ENCODE measurements at places on chromosomes 2 and 18.

- no peak for DNase-seq
Measured at GRCh38 chr2:52113338-52113737, 1081.4 kb upstream of the NRXN1 start.

DNA sequence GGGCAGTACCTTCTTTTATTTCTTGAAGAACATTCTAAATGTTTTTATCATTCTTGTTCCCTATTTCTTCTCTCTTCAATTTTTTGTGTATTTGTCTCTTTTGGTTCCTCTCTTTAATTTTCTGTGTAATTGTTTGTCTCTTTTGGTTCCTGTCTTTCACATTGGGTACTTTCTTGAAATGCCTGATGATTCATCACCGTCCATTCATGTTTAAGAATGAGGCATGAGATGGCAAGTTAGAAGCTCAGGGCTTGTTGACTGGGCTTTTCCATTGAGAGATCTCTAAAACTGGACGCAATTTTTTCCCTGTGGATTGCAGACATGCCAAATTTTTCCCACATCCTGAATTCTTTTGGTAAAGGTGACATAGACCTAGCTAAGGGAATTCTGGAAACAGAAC is 33.7 kb upstream of the IL1R2 start:
- DNase-seq = no peak

GRCh38 chr18:27185897-27186296 is 789 bp upstream of the CHST9 start:
- DNase-seq = no peak

- no peak for DNase-seq
Measured at GRCh38 chr2:228689053-228689452, 507.6 kb upstream of the SPHKAP start.

- no peak for DNase-seq
Measured at GRCh38 chr18:42471885-42472284, 516.9 kb downstream of the PIK3C3 start.

GRCh38 chr2:130252880-130253645 is 54.8 kb upstream of the TUBA3E start:
- no peak for DNase-seq

DNA sequence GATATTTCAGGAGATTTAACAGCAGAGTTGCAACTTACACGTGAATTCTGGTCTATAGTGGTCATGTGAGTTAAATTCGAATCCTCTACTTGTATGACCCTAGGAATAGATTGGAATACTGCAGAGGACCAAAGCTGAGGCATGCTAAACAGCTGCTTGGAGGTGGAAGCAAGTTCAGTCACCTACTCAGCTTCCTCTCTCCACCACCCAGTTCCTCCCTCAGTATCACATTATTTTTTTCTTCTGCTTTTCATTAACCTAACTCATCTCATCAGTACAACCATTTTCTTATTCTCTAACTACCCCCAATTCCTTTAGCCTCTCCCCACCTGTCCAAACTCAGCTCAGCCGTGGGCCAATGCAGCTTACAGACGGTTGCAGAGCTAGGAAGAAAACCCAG is 385.5 kb downstream of the SETBP1 start:
- no peak for DNase-seq

DNA sequence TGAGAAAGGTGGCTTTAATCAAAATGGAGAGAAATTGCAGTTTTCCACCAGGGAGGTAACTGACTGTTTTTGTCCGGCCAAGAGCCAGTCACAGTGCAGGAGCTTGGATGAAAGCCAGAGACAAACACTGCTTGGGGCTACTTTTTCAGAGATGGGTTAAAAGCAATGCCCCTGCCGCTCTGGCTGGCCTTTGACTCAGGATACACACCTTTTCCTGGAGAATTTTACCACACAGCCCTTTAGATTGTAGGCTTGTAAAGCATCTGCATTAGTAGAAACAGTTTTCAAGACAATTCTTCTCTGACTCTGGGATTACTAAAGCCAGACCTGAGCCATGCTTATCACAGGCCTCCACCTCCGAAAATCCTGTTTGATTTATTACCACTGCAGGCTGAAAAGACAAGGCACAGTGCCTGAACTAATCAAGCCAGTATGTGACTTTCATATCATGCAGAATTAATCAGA is 79.7 kb downstream of the CCBE1 start:
- DNase-seq = no peak

DNA sequence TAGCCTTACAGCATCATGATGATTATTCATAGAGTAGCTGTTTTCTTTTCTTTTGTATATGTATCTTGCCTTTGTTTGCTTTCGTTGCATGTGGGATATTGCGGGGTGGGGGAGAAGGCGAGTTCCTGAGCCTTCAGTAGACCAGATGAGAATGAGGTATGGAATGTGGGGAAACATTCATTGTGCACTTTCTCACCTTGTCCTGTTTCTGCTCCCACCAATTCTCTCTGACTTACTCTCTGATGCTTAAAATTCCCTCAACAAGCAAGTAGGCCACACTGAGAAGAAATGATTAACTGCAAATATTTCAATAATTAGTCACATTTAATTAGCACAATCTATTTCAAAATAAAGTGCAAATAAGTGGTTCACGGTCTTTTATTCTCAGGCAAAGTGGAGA is 31.0 kb downstream of the GKN2 start:
- DNase-seq = no peak

DNA sequence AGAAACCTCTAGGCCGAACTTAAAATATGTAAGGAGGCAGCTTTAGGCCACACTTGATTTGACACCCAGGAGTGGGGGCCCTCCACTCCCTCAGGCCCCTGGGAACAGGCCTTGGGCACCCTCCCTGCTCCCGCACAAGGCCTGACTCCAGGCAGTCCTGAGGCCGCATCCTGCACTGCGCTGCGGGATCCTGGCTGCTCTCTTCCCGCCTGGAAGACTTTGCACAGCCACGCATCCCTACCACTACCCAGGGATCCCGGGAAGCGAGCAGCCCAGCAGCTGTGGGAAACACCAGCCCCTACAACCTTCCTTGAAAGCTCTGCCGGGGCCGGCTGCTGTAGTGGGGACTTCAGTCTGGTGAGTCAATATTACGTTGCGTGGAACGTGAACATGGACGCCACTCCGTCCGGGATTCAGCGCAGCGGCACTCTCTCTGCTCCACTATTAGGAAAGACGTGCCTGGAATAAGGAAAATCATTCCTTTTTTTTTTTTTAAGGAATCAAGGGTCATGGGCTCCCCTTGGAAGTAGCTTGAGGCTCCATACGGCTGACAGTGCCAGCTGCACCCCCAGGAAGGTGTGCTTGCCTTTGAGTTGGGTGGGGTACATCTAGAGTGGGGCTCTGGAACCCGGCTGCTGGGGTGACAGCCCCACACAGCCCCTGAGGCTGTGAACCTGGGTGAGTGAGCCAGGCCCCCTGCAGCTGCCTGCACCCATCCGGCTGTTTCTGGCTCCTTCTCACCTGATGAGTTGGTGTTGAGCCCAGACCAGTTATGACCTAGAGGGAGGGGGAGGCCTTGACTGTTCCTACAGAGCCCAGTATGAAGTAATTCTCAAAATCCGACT is 119.2 kb upstream of the TMEM18 start:
- no peak for DNase-seq

DNA sequence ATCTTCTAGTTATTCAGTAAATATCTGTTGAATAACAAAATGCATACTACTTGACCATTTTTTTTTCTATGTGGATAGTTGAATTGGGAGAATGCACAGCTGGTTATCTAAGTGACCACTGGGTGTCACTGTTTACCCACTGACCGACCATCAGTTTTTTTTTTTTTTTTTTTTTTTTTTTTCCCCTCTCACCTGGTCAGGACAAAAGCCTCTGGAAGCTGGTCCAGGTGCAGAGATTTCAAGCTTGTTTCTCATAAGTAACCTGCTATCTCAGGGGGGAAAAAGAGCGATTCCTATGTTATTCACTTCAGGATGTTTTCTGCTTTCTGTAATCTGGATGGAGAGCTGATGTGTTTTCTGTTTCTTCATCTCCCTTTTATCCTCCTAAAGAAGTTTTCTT is 256.0 kb downstream of the DCDC2C start:
- no peak for DNase-seq

DNA sequence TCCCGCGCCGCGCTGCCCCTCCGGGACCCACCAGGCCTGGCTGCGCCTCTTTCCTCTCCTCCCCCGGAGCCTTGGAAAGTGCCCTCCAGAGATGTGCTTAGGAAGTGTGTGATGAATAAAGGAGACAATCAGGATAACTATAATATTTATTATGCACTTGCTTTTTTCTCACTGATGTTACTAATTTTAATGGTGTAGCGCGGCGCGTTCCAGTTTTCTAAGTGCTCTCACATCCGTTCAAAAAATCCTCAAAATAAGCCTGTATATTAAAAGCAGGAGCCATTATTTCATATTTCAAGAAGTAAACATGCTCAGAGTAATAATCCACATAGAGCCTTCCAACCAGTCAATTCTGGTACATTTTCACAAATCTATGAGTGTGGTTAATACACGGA is 941 bp upstream of the MPPE1 start:
- DNase-seq = peak; percentile 16

- DNase-seq = no peak
Measured at GRCh38 chr2:109347626-109348025, 218.6 kb downstream of the SH3RF3 start.

DNA sequence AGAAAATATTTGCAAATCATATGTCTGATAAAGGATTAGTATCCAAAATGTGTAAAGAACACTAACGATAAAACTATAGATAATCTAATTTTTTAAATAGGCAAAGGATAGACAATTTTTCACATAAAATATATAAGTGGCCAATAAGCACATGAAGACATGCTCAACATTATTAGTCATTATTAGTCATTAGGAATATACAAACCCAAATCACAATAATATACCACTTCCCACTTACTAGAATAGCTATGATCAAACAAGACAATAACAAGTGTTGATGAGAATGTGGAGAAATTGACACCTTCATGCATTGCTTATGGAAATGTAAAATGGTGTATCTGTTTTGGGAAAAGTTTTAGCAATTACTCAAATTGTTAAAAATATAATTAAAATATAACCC is 12.6 kb upstream of the MAP2 start:
- no peak for DNase-seq

DNA sequence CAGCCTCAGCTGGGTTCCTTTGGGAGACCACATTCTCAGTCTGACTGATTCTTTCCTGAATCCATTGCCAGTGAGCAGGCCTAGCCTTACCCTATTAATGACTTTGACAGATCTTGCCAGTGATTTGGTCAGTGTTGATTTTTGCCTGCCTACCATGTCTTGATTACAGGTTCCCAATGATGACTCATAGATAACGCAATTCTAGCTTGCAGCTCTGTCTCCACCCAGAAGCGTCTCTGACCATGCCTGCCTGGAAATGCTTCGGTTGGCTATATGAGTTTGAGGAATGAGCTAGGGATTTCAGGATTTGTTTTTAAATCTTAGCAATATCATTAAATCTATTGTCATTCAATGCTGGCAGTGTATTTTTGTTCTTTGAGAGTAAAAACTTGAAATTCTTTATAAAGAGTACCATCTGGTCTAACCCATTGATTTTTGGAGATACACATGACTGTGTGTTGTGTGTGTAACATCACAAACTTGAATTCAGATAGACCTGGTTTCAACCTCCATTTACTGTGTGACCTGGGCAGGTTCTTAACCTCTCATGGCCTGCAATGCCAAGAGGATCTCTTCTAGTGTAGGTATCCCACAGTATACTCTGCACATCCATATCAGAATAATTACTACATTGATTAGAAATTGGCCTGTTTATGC is 57.0 kb downstream of the CCDC150 start:
- DNase-seq = no peak

DNA sequence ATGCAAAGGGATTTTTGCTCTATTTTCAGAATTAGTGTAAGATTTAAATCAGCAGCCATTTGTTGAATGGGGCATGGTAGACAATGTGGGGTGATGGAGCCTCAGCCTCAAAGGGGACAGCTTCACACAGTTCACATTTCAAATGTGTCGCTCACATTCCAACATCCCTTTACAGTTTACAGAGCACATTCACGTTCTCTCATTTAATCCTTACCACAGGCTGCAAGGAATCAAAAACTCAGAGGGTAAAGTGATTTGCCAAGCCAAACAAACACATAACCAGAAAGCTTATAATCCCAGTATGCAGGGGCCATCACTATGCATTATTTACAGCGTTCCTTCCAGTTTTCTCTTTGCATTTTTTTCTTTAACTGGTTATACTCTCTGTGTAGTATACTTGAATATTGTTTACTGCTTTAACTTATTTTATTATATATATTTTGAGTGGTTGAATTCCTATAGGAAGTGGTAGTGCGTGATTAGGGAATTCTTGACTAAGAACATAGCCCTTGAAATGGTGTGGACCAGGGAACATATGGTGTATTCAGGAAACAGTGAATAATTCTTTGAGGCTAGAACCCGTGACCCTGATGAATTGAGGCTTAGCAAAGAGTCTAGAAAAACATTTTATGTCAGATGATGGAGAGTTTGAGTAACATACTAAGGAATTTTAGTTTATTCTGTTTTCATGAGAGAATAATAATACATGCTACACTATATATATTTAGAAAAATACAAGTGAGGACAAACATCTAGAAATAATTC is 18.1 kb upstream of the TAF1B start:
- no peak for DNase-seq

- no peak for DNase-seq
Measured at GRCh38 chr2:16271231-16271896, 331.0 kb downstream of the MYCN start.

DNA sequence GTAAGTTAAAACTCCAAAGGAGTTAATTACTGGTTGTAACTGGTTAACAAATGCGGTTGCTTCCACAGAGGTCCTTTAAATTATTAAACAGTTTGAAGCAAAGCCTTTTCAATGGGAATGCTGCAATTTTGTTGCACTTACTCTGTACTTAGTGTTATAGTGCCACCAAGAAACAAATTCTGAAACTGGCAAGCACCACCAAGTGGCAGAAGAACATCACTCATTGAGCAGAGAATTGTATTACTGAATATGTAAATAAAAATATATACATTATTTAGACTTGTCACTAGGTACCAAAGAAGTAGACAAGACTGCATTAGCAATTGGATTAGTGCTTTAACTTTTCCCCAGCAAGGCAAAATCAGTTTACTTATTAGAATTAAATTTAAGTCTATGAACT is 2.6 kb upstream of the TMEFF2 start:
- DNase-seq = no peak

DNA sequence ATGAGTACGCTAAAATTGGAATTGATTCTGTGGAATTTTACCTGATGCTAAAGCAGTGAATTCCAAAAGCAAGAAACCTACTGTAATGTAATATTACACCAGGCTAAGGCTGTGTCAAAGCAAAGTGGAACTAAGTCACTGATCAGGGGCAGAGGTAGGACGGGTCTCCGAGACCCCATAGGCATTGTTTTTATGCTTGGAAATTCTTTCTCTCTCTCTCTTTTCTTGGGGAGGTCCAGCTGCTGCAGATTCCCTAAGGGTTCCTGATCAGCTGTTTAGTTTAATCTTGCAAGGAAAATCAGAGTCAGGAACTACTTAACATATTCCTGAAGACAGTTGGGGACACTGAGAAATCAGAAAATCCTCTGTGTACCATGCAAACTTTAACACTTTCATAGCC is 220.2 kb downstream of the SRBD1 start:
- DNase-seq = no peak

GRCh38 chr2:191565647-191566198 is 112.2 kb upstream of the NABP1 start:
- no peak for DNase-seq

- DNase-seq = no peak
Measured at GRCh38 chr2:63984606-63985359, 34.4 kb downstream of the VPS54 start.

- DNase-seq = no peak
Measured at GRCh38 chr2:12430407-12431133, 286.2 kb upstream of the TRIB2 start.

- DNase-seq = no peak
Measured at GRCh38 chr2:62661263-62661635, 44.3 kb upstream of the EHBP1 start.

- DNase-seq = no peak
Measured at GRCh38 chr2:120257522-120257921, 4.9 kb downstream of the RALB start.

- DNase-seq = no peak
Measured at GRCh38 chr2:173099804-173100203, 24.2 kb downstream of the MAP3K20 start.
